ENCODE measurements at places on chromosomes 4 and X. TPM values are rescaled to one million over a fixed set of nuclear protein-coding genes. Genes with fewer than 3 reads are reported as not detected.

GRCh38 chrX:111086591-111087006 lies 9.4 kb upstream of the PAK3 start:
- no peak for DNase-seq

- DNase-seq, result no peak
Observed at GRCh38 chr4:90951037-90951436, 823.8 kb downstream of the CCSER1 start.

GRCh38 chrX:18288716-18289115 lies 65.8 kb downstream of the SCML2 start:
- no peak for DNase-seq

DNA sequence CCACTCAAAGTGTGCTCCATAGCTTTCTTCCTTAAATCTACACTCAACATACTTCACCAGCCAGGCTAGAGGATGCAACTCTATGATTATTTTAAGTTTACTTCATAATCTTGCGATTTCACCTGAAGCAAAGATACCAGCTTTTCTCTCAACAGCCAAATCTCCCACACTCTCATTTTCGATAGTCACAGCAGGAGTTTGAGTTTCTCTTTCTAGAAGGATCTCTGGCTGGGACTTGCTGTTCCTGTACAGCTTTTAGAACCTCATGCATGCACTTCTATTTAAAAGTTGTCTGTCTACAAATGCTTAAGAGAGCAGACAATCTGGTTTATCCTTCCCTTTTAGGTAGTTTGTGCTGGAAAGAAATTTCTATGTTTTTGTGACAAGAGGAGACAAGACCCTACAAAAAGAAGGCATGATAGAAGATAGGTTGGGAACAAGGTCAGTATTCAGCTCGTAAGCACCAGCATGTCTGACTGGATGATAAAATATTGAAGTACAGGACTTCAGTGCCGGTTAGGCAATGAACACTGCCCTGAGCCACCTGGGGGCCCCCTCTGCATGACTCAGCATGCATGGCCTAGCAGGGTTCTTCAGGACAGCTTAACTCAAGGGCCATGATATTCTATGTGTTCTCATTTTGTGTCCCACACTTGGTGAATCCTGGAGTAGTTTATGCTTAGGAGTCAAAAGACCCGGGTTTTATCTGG lies 65.6 kb downstream of the ATXN3L start:
- DNase-seq, result peak; percentile 36

GRCh38 chrX:53421125-53421524 lies 1.3 kb downstream of the SMC1A start:
- DNase-seq, result no peak

GRCh38 chrX:39678914-39679313 lies 418.8 kb downstream of the BCOR start:
- DNase-seq, result no peak

- DNase-seq, result no peak
Observed at GRCh38 chr4:55615008-55615407, 21.1 kb downstream of the NMU start.

GRCh38 chr4:98612318-98613250 lies 45.8 kb downstream of the TSPAN5 start:
- no peak for DNase-seq

DNA sequence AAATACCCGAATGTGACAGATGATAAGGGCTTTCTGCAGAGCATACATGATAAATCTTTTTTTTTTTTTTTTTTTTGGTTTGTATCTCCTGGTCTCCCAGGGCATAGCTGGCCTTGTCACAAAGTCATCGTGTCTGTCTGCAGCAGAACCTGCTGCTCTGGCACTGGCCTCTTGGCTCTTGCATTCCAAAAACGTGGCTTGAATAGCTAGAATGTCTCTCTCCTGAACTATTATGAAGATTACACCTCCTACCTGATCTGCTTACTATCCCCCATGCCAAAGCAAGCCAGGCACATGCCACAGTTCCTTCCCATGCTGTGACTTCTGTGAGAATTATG lies 50.4 kb upstream of the SCRG1 start:
- no peak for DNase-seq

DNA sequence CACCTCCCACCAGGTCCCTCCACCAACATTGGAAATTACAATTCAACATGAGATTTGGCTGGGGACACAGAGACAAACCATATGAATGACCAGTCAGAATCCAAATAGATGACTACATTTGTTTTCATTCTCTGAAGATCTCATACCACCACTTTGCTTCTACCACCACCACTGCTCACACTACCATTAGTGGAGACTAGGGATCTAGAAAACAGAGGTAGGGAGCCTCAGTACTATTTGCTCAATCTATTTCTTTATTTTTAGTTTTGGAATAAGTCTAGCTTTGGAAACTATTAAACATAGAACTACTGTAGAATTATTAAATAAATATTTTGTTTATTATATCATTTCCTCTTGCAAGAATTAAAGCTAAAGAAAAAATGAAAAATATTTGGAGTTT lies 727.9 kb downstream of the CCSER1 start:
- DNase-seq, result no peak

GRCh38 chr4:924107-925096 lies 7.7 kb downstream of the GAK start:
- no peak for DNase-seq

DNA sequence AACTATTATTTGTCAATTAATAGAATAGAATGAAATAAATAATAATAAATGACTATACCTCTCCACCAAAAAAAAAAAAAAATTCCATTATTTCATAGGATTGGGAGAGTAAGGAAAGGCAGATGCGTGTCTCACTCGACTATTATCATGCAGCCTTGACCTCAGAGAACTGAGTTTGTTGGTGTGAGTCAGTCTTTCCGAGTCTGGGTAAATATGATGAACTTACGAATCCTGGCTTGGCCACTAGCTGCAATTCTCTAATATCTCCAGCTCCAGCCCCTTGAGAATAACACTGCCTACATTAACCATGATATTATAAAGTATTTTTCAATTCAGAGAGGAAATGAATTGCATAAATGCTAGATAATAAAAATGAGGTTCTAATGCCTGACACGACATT lies 46.6 kb upstream of the DHX15 start:
- DNase-seq, result no peak

- DNase-seq, result no peak
Observed at GRCh38 chr4:74555231-74555630, 110.3 kb downstream of the AREG start.

ENOPH1 gene
- total RNA-seq, result 15.6 TPM

ZCCHC13 gene
- not detected for total RNA-seq

TEX13B gene
- total RNA-seq, result not detected

UNC5C gene
- 3.1 TPM for total RNA-seq

Measured in mucosa of descending colon (tissue), 3 donors.